Astrocyte of the hippocampus (primary cell): ENCODE measurements at places on chromosomes 6 and 20.

DNA sequence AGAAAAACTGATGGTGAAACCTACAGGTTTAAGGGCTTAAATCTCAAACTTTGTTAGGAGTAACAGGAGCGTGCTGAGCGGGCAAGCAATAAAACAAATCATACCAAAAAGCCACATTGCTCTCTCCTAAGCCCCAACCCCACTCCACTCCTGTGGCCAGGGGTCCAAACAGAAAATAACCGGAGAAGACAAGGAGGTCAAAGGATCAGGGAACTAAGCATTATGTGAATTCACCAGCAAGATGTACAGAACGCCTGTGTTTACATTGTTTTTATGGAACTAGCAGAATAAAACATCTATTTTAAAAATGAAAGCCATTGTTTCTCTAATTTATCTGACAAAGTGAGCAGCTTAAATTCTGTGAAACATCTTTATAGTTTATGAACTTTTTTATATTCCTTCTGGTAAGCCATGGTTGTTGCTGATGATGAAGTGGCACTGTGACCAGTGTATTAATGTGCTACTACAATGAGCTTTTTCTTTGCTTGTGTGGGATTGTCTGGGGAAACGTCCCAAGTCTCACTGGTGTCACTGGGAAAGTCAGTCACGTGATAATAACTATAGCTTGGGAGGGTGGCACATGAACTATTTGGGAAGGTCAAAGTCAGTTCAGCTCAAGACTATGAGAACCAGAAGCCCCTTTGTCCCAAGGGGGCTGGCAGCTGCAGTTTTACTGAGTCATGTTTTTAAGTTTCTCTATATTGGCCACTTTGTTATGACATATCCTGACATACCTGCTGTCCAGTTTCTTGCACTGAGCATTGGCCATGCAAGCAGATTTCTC lies 9.8 kb downstream of the FAM210B start:
- DNase-seq = no peak

- no peak for DNase-seq
These were observed 15.0 kb downstream of the PREX1 start for GRCh38 chr20:48812600-48813445.

- DNase-seq = peak; percentile 67
These were observed 257.5 kb downstream of the ARID1B start for GRCh38 chr6:157034436-157035230.

GRCh38 chr20:62370115-62370806 lies 3.1 kb upstream of the LAMA5 start:
- peak; percentile 95 for DNase-seq

GRCh38 chr20:23667666-23668065 lies 21.2 kb downstream of the CST4 start:
- DNase-seq = no peak

- DNase-seq = no peak
These were observed 7.9 kb downstream of the RAB32 start for GRCh38 chr6:146551545-146551944.

DNA sequence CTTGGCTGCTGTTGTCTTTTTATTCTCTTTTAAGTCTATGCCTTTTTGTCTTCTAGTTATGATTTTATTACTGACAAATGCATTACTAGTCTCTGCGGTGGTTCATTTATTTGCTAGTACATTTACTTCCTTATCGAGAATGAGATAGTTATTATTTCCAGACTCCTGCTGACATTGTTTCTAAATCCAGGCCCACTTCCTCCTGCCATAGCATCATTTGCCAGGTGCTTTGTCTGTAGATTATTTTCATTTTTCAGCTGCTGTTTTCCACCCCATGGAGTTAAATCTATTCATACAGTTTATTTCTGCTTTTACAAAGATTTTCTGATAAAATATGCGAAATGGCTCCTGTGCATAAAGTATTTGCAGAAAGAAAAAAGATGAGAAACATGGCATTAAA lies 459.7 kb downstream of the MMUT start:
- DNase-seq = no peak

GRCh38 chr6:4059115-4059777 lies 19.7 kb downstream of the FAM217A start:
- peak; percentile 62 for DNase-seq

GRCh38 chr6:168015482-168016175 lies 18.2 kb downstream of the KIF25 start:
- no peak for DNase-seq

GRCh38 chr20:59164686-59165391 lies 1.2 kb downstream of the ZNF831 start:
- no peak for DNase-seq

- no peak for DNase-seq
These were observed 39.2 kb downstream of the GNAS start for GRCh38 chr20:58891718-58892140.

DNA sequence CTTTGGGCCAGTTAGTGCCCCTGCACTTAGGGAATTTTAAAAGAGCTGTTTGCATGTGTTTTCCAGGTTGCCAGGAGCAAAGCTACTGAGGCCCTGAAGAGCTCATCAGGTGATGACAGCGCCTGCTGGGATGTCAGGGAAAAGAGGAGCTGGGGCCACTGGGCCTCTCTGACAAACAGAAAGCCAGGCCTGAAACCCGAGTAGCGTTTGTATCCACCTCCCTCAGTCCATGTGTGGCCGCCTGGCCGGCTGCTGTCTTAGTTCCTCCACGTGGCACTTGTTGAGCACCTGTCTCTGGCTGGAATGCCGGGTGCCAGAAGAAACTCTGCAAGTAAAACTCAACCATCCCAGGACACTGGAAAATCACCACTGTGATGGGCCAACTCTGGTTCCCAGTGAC lies 601.2 kb downstream of the CDH26 start:
- no peak for DNase-seq
